Stimulated activated CD4-positive, alpha-beta T cell treated with anti-CD3 and anti-CD28 coated beads, Interleukin-2, amount 100 ng/mL, for 24 hours (primary cell): ENCODE measurements at places on chromosomes 5 and 9.

DNA sequence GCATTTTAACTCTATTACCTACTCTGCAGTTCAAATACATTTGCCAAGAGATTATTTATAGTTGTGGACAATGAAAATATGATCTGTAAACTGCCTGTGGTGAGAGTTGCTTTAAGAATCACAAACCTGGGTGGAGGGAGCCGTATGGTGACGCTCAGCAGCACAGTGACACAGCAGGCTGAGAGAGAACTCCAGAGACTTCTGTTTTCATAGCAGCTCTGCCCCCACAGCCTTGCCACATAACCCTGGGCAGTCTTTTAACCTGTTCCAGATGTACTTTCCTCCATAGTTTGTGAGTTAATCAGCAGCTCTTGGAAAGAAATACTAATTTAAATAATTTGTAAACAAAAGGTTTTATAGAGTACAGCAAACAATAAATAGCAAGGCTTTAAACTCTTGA lies 450.5 kb downstream of the ELAVL2 start:
- no peak for DNase-seq

GRCh38 chr5:35223787-35224395 lies 6.4 kb downstream of the PRLR start:
- no peak for DNase-seq

DNA sequence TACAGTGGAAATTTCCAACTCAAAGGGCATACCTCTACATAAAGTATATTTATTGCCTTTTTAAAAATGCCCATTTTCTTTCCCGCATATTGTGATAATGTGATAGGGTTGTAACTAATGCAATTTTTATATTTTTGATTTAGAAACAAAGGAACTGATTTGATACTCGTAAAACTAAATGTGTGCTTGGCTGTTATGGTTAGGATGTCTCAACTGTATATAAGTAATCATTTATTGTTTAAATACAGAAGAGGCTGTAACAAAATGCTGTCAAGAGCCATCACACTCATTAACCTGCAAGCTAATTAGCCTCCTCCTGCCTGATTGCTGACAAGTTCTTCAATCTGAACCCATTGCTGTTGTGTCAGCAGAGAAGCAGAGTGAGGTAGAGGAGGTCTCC lies 149.2 kb downstream of the PBX3 start:
- DNase-seq = no peak

- no peak for DNase-seq
Observed at GRCh38 chr9:75455444-75455921, 367.2 kb downstream of the OSTF1 start.
